ENCODE measurements at places on chromosomes 12 and 14. TPM values are rescaled to one million over a fixed set of nuclear protein-coding genes. Genes with fewer than 3 reads are reported as not detected.

- DNase-seq, result no peak
These were observed 7.0 kb downstream of the ITGB7 start for GRCh38 chr12:53200107-53200457.

DNA sequence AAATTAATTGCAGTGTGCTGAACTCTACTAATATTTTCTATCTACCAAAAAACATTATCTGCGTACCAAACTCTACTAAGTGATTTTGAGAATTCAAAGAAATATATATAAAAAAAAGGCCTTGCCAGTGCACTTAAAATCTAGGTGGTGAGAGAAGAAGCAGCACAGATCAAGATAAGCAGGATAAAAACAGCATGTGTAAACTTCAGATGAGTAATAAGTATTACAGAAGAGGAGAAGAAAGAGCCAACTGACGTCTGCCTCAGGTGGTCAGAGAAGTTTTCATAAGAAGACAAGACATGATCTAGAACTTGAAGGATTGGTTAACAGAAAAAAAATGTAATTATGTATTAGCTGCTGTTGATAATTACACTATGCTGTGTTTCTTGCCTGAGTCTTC, 166.4 kb downstream of the DUSP6 start:
- DNase-seq, result no peak

DNA sequence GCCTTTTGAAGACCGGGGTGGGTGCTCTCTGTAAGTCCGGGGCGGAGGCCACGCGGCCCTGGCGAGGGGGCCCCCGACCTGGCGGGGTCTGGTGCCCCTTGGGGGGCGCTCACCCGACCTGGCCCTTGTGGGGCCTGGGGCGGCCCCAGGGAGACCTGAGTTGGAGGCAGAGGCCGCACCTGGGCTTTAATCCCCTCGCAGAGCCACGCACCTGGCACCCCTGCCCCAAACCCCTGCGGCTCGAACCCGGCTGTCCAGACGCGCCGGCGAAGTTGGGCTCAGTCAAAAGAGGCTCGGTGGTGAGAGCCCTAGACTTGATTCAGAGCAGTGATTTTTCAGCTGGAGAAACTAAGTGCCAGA, 267 bp downstream of the CFAP251 start:
- no peak for DNase-seq

DTX1 gene
- total RNA-seq, result not detected

OLR1 gene
- not detected for total RNA-seq
